ENCODE measurements at places on chromosomes 7 and 10. TPM values are rescaled to one million over a fixed set of nuclear protein-coding genes. Genes with fewer than 3 reads are reported as not detected.
A peak's percentile ranks its signal among the peaks of the same experiment; 100 is the strongest.

GRCh38 chr10:129030996-129031843 lies 435.8 kb upstream of the MGMT start:
- DNase-seq: peak; percentile 41
- peaks cover 38% of the 10 kb centered on the region for H3K4me1 ChIP-seq
- no peak overlapping the region for H3K4me3 ChIP-seq
- H3K27ac ChIP-seq: no peak overlapping the region

DNA sequence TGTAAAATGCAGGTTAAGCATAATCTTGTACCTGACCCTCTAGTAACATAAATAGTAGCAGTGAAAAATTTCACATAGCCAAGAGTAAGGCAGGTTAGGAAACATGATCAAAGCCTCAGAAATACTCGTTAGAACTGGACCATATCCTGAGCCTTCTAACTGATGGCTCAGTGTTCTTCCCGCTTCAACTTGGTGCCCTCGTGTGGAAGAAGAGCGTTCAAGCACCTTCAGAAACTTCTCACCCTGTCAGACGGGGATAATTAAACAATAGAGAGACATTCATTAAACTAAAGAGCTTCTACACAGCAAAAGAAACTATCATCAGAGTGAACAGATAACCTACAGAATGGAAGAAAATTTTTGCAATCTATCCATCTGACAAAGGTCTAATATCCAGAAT lies 124.5 kb downstream of the MYOF start:
- no peaks in the 10 kb centered on the region for H3K36me3 ChIP-seq
- H3K27me3 ChIP-seq: peaks cover 7% of the 10 kb centered on the region
- H3K4me1 ChIP-seq: no peaks in the 10 kb centered on the region
- no peak overlapping the region for H3K4me3 ChIP-seq
- no peak for DNase-seq

- H3K36me3 ChIP-seq: no peaks in the 10 kb centered on the region
- peak overlapping the region; percentile 39 for H3K27ac ChIP-seq
- H3K4me3 ChIP-seq: no peak overlapping the region
- H3K4me1 ChIP-seq: peaks cover 40% of the 10 kb centered on the region
- no peak for DNase-seq
Observed at GRCh38 chr10:33047655-33048054, 89.6 kb upstream of the ITGB1 start.

- H3K4me1 ChIP-seq: no peaks in the 10 kb centered on the region
- DNase-seq: no peak
- peaks cover 2% of the 10 kb centered on the region for H3K27me3 ChIP-seq
- no peaks in the 10 kb centered on the region for H3K36me3 ChIP-seq
- no peak overlapping the region for H3K4me3 ChIP-seq
- no peak overlapping the region for H3K27ac ChIP-seq
Observed at GRCh38 chr7:46007990-46008643, 87.0 kb upstream of the IGFBP3 start.

- H3K4me3 ChIP-seq: no peak overlapping the region
- H3K36me3 ChIP-seq: no peaks in the 10 kb centered on the region
- peaks cover 3% of the 10 kb centered on the region for H3K27me3 ChIP-seq
- H3K27ac ChIP-seq: no peak overlapping the region
Observed at GRCh38 chr10:103748020-103748419, 107.4 kb downstream of the SH3PXD2A start.

The SLC18A3 gene
- not detected for polyA plus RNA-seq

The KAZALD1 gene
- polyA plus RNA-seq: not detected

The EEPD1 gene
- polyA plus RNA-seq: 4.4 TPM

The RAPGEF5 gene
- polyA plus RNA-seq: not detected
